Fibroblast of skin of scalp (primary cell): ENCODE measurements at places on chromosomes 7 and 10.

DNA sequence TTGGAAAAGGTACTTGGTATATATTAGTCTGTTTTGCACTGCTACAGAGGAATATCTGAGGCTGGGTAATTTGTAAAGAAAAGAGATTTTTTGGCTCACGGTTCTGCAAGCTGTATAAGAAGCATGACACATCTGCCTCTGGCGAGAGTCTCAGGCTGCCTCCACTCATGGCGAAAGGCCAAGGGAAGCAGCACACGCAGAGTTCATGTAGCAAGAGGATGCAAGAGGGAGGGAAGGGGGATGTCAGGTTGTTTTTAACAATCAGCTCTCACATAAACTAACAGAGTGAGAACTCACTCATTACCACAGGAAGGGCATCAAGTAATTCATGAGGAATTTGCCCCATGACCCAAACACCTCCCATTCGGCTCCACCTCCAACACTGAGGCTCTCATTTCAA, 484.8 kb upstream of the DPP6 start:
- DNase-seq: no peak

DNA sequence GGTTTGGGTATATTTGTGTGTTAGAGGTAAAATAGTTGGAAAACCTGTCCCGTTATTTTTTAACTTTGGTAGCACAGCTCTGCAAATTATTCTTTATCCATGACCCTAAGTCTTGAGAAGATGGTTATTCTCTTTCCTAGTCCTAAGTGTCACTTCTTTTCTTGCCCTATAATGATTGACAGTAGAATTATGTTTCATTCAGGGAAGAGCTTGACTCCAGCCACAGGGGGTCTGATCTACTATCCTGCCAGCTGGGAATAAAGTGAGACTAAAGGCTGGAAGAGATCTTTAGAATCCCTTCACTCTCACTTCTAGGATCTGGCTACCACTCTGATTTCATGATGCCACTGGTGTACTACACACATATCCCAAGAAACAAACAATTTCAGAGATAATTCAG, 90.4 kb downstream of the PHTF2 start:
- no peak for DNase-seq

DNA sequence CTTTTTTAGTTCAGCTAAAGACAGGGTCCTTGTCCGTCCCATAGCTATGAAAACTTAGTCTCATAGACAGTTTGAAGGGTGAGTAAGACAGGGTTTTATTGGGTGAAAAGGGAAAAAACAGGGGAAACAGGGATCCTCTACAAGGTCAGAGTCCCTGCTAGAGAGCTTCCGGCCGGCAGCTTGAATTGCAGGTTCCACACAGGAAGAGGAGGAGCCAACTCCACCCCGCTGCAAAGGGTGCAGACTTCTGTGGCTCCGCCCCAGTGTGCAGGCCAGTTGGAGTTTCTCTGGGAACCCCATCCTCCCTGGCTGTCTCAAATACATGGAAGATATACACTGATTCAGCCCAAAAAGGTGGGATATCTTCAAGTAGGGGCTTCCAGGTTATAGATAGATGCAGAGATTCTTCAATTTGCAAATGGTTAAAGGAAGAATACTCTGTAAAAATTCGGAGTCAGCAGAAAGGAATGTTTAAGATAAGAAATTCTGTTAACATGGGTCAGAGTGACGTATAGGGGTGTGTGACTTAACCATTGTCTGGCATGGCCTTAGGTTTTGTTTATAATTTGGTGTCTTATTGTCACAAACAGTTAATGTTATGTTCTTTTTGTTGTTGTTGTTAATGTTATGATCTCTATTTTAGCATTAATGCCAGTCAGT, 34.6 kb upstream of the HECW1 start:
- peak; percentile 25 for DNase-seq

- no peak for DNase-seq
Measured at GRCh38 chr7:147833557-147833956, 757.0 kb upstream of the C7orf33 start.

DNA sequence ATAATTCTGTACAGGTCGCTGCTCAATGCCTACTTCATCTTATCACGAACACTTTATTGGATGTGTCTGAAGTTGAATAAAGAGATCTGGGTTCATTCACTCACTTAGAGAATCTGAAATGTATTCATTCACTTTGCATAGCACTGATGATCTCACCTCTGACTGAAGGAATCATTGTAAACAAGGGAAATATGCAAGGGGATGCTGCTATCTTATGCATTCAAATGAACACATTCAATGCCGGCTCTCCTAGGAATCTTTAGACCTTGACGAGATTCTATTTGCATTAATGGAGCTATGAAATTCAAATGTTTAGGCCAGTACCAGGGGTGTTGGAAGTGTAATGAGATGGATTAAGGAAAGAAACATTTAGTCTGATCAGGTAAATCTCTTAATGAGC, 200.6 kb upstream of the COBL start:
- no peak for DNase-seq

DNA sequence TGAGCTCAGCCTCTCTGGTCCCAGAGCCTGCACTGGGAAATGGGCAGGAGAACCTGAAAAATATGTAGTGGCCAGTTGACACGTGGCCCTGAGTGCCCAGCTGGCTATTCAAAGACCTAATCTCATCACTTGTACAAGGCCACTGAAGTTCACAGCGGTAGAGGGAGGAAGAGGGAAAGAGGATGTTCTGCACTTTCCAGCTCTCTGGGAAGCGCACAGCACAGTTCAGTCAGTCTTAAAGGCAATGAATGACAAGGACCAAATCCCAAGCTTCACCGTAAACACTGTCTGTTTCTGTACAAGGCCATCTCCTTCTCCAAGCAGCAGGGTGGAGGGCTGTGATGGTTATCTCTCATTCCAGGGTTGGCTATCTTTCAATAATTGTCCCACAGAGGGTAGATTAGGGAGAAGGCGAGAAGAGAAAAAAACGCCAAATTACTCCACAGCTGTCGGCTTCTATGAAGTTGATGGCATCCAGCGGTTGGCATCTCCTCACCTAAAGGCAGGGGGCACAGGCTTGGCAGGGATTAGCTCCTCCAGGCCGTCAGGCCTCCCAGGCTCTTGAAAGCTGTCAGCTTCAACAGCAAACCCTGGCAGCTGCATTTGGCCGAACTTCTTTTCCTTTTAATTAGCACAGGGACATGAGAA, 10.6 kb downstream of the SFMBT2 start:
- no peak for DNase-seq

GRCh38 chr7:115868369-115868768, 162.2 kb downstream of the TFEC start:
- DNase-seq: no peak

GRCh38 chr7:95200741-95201140, 123.6 kb downstream of the PON1 start:
- no peak for DNase-seq

DNA sequence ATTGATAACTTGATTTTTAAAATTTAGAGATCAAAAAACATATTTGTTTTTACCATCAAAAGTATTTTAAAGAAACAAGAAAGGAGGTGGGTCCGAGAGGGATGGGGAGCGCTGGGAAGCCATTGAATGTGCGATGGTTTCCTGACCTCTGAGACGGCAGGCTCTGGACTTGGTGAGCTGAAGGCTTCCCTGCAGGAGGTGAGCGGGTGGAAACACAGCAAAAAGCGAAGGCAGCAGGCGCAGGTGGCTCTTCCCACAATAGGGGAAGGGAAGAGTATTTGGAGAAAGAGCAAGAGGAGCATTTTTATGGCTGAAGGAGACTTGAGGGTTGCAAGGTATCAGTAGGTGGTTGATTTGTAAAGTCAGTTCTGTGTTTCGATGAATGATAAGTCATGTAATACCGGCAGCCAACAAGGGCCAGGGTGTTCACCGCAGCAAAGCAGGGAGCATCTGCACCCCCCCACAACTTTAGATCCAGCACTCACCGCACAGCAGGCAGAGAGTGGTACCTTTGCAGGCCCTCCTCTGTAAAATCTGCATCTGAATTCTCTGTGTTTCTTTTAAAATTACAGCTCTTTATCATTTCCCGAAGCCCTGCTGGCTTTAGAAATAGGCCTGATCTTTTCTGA, 10.5 kb downstream of the C10orf53 start:
- DNase-seq: no peak

GRCh38 chr7:140661124-140661523, 11.6 kb upstream of the ADCK2 start:
- DNase-seq: no peak

DNA sequence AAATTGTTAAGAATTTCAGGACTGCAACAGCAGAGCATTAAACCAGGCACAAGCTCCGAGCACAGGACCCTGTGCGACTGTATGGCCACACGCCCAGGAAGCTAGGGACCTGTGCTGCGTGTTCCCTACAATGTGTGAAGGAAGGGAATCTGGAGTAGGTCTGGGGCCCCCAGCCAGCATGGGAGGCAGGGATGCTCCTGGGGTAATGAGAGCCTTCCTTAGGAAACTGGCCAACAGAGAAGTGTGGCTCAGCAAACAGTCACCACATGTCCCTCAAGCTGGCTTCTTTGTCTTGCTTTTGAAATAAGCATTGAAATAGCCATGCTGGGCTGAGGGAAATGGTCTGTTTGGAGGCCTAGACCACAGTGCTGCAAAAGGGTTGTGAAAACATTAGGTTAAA, 8.2 kb downstream of the BLNK start:
- DNase-seq: no peak

DNA sequence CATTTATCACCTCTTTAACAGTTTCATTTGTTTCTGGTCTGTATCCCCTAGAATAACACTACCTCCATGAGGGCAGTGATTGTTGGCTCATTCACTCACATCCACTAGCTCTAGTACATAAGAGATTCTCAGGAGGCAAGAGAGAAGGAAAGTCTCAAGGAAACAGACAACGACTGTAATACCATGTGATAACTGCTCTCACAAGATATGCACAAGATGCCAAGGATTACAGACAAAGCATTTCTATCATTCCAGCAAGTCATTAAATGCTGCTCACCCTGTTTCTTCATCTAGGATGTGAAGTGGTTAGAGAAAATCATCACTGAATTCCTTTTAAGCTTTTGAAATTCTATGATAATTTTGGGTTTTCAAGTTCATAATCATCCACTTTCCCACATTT, 115.3 kb downstream of the HIBADH start:
- peak; percentile 61 for DNase-seq

DNA sequence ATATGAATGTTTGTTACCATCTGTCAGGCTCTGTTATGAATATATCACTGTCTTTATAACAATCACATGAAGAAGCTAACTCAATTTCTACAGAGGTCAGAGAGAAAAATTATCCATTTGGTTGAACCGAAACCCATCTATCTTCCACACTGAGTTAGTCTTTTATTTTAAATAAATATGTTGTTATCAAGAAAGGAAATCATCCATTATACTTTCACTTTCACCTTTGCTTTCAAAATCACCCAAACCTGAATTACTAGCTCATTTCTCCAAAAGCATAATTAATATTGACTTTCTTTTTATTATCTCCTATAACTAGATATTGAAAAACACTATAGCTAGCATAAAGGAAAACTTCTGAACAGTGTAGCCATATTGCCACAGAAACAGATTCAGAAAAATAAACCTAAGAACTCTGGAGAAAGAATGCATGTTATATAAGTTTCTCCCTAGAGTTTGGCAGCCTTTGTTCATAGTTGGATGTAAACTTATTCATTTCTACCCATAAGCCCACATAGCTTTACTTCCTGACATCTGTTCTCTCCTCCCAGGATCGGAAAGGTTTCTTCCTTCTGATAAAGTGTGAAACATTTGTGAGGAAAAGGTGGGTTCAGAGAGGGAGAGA, 66.0 kb downstream of the NPSR1 start:
- DNase-seq: no peak

DNA sequence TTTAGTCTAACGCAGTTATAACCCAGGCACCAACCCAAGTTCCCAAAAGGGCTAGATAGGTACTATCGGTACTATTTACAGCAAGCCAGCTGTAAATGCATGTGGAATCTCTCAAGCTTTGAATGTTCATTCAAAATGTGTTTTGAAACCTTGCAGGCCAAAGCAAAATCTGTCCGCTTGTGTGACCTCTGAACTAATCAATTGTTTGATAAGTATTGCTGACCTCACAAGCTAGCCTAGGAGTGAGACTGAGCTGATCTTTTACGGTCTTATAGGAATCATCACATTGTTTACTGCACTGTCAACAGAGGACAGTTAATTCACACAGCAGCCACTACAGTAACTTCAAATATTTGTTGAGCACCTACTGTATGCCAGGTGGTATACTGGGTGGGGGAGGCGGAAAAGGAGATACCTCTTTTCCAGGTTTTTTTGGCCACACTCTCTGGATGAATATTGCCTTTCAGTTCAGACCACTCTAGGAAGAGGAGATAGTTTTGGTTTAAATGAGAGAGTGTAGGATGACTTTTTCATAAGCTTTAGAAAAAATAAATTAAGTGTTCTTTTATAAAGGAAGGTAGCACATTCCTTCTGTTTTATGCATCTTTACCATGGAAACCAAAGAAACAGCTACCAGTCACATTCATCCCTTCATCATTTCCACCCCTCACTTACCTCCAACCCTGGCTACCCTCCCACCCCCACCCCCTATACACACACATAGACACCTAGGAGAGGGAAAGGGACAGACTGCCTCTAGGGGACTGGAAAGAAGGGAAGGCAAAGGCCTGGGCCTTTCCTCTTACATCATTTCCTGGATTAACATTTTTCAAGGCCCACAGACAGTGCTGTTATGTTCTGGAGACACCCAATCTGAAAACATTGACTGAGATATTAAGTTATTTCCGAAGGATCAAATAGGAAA, 2.4 kb downstream of the PAPSS2 start:
- peak; percentile 60 for DNase-seq

- no peak for DNase-seq
Measured at GRCh38 chr10:91105269-91105668, 115.2 kb upstream of the PCGF5 start.

DNA sequence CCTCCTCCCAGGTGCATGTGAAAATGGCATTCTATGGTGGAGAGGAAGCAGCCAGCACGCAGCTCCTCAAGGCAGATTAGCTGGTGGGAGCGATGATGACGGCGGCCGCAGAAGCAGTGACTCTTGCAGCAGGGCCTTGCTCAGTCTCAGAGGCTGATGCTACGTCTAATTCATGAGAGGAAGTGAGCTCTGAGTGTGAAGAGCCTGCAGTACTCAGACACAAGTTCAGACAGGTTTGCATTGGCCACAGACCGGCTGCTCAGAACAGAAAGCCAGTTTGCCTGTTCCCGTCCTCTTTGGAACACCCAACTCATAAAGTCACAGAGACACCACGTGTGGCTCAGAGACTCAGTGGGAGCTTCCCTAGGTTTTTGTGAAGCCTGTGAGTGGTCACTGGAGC, 136.5 kb downstream of the ADARB2 start:
- DNase-seq: no peak

DNA sequence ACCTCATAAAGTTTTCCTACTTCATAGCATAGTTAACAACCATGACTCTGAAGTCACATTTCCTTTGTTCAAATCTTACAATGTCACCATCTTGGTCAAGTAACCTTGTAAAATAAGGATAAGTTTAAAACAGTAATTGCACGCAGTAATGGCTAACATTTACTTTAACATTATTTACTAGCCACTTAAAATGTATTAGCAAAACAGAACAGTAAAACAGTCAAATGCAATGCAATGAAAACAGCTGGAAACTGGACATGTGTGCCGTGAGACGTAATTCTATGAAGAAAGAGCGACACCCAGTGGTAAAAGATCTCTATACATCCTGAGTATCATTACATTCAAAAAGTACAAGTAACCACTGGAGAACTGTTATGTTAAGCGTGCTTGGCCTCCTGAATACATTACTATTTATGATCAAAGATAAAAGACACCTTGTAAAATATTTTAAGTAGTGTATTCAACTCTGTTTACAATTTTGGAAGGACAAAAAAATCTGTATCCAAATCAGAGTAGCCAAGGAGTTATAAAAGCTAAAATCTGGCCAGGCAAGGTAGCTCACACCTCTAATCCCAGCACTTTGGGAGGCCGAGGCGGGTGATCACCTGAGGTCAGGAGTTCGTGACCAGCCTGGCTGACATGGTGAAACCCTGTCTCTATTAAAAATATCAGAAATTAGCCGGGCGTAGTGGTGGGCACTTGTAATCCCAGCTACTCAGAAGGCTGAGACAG, 27.2 kb downstream of the ATE1 start:
- peak; percentile 69 for DNase-seq
